ENCODE measurements at places on chromosomes 7 and 10.

DNA sequence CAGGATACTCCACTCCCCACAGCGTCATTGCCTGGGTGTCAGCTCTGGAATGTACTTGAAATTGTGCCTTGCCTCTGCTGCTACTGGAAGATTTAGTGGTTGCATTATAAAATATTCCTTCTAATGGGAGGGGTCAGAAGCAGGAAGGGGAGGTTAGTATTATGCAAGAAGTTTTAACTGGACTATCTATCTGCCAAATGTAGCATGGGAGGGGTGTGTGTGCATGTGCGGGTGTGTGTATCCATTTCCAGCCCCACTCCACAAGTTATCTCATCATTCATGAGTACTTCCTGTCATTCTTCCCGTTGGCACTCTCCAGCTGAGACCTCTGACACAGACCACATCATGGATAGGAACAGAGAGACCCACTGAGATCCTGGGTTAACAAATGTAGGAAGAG lies 13.4 kb downstream of the MBL2 start:
- no peak for DNase-seq

DNA sequence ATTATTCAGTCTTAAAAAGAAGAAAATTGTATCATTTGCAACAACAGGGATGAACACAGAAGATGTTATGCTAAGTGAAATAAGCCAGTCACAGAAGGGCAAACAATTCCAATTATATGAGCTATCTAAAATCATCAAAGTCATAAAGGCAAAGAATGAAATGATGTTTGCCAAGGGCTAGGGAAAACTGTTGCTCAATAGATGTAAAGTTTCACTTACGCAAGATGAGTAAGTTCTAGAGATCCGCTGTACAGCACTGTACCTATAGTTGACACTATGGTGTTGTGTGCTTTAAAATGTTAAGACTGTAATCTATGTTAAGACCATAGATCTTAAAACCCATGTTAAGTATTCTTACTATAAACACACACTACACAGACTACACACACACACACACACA lies 904.6 kb upstream of the LRRN3 start:
- DNase-seq: no peak

- no peak for DNase-seq
Observed at GRCh38 chr7:130270947-130271800, 4.5 kb downstream of the CPA2 start.

GRCh38 chr7:20233362-20233761 lies 16.2 kb upstream of the MACC1 start:
- DNase-seq: no peak
